ENCODE measurements at places on chromosomes 2 and 18.

DNA sequence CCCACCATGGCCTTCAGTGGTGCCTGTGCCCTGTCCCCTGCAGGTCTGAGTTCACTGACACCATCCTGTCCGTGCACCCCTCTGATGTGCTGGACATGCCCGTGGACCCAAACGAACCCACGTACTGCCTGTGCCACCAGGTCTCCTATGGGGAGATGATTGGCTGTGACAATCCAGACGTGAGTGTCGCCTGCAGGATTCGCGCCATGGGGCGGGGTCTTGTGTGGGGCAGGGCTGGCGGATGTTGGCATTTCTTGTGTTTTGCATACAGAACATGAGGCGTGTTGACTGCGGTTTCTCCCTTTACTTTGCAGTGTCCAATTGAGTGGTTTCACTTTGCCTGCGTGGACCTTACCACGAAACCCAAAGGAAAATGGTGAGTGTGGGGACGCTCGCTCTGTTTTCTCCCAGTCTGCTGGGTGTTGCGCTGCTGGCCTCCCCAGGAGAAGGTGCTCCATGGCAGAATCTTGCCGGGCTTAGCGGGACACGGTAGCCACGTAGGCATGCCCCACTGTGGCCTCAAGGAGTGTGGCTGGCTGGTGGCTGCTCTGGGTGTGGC, 11.5 kb upstream of the D2HGDH start:
- no peak for DNase-seq

GRCh38 chr2:165839610-165840009, 45.6 kb upstream of the GALNT3 start:
- DNase-seq = no peak

- no peak for DNase-seq
Measured at GRCh38 chr2:200845669-200846325, 18.7 kb downstream of the CLK1 start.

- no peak for DNase-seq
Measured at GRCh38 chr2:79909521-79909920, 395.0 kb downstream of the LRRTM1 start.

GRCh38 chr2:129479892-129480291, 499.6 kb upstream of the RAB6C start:
- DNase-seq = no peak

DNA sequence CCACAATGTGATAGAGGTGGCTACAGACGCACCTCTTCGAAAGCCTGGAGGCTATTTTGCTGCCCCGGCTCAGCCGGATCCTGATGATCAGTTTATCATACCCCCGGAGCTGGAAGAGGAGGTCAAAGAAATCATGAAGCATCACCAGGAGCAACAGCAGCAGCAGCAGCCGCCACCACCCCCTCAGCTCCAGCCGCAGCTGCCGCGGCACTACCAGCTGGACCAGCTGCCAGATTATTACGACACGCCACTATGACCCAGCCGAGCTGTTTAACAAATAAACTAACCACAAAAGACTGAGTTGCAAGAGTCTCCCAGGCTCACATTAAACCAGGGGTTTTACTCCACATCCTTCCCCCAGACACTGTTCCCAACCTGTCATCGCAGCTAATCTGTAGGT, 263.8 kb downstream of the PHLPP1 start:
- peak; percentile 44 for DNase-seq

- DNase-seq = no peak
Measured at GRCh38 chr2:16405551-16405950, 260.1 kb downstream of the CYRIA start.

- DNase-seq = no peak
Measured at GRCh38 chr2:224532931-224533330, 52.2 kb downstream of the CUL3 start.

- DNase-seq = no peak
Measured at GRCh38 chr2:223578846-223579245, 23.3 kb downstream of the SCG2 start.

GRCh38 chr18:77529492-77530176, 280.0 kb downstream of the GALR1 start:
- DNase-seq = no peak

DNA sequence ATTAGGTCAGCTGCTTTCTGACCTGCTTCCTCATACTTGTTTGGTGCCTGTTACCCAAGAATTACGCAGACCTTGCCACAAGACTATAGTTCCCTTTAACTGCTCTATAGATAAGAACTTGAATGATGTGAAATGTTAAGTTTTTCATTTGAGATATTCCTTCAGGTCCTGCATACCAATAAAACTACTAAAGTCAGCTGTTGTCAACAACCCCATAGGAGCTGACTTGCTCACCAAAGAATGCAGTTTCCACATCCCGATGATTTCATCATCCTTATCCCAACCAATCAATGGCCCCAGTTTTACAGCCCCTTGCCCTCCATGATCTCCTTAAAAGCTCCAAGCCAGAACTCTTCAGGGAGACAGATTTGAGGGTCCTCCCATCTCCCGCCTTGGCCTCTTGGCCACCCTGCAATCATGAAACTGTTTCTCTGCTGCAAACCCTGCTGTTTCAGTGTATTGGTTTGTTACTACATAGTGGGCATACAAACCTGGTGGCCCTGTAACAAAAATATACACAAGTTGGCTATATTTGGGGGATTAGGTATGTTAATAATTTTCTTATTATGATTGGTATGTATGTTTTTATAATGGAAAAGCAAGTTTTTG, 396.3 kb upstream of the CHST9 start:
- no peak for DNase-seq

DNA sequence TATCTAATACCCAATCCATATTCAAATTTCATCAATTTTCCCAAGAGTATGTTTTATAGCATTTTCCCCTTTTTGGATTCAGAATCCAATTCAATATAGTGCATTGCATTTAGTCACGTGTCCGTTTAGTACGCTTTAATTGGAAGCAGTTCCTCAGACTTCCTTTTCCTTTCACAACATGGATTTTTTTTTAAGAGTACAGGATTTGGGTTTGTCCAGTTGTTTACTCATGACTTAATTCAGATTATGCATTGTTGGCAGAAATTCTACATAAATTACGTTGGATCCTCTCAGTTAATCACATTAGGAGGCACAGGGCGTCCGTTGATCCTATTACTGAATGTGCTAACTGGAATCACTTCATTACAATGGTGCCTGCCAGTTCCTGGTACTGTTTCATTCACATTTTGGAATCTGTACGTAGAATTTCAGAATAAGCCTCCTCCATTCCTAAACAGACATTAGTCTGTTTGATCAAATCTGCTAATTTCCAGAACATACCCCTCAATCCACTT, 70.0 kb upstream of the ATIC start:
- DNase-seq = no peak

GRCh38 chr2:101307950-101308431, 510 bp downstream of the RNF149 start:
- no peak for DNase-seq

- no peak for DNase-seq
Measured at GRCh38 chr2:3001615-3002560, 375.7 kb downstream of the EIPR1 start.

GRCh38 chr2:228767196-228767595, 503.9 kb downstream of the PID1 start:
- no peak for DNase-seq

DNA sequence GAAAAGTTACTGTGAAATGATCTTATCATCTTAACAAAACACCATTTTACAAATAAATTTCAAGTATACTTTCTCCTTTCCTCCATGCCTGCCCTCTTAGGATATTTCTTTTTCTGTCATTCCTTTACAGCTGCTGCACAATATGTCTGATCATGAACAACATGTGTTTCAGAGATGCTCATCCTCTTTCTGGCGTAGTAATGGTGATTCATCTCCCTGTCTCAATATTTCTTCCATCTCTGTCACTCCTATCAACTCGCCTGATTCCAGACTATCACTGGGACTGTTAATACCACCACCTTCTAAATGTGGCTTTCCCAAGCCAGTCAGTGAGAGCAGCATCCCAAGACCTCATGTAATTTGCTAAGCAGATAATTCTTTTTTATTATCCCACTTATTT, 290.5 kb downstream of the GULP1 start:
- DNase-seq = no peak
